NCI-H1105 treated with DMSO at 0.1 percent for 48 hours (cell line): ENCODE measurements at places on chromosomes 7 and 10.

- DNase-seq, result peak; percentile 5
Observed at GRCh38 chr7:128830231-128831177, at the start of gene FLNC. Gene FLNC, plus strand, starts transcription at chr7:128830406. Its CDS starts 232 bp downstream, at chr7:128830638.

DNA sequence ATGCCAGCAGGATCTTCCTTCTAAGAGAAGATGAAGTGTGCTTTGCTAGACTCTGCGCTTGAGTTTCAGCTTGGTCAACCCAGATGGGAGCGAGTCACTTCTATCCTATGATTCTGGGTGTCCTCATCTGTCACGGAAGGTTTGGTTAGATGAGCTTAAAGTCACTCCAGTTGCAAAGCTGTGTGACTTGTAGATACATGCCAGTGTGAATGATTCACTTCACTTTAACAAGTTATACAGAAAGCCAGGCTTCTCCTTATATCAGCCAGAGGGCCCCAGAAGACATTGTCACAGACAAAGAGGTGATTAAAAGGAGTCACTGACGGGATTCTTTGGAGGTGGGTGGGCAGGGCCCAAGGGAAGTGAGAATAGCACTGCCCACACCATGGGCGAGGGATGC lies 122.6 kb upstream of the PFKP start:
- no peak for DNase-seq

- DNase-seq, result no peak
Observed at GRCh38 chr10:131048606-131049005, 262.9 kb downstream of the TCERG1L start.

DNA sequence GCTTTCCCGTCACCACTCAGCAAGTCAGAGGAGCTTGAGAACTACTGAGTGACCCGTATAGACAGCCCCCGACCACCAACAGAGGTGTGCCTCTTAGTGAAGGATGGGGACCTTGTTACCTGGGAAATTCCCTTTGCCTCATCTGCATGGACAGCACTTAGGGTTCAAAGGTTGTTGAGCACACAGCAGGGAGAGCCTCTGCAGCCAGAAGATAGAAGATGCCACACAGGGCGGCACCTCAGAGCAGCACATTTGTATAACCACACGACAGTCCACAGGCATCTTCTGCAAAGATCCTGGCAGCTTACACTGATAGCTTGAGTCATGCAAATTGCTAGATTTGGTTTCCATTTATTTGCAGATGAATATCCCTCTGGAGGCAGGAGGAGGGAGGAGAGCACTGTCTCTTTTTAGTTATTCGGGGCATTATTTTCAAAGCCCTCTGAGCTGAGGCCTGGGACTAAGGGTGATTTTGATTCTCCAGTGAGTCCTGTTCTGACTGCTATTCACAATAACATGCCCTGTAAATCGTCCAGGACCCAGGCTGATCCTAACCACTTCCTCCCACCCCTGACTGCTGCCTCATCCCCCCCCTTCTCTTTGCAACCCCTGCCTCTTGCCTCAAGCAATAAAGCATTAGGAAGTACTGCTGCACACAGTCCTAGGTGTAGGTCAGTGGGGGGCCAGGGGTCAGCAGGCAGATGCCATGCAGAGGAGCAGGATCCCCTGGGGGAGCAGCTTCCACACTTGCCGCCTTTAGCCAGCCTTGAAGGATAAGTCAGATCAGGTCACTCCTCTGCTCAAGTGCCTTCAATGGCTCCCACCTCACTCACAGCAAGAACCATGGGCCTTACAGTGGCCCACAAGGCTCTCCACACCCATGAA lies 24.6 kb upstream of the INMT start:
- DNase-seq, result no peak

DNA sequence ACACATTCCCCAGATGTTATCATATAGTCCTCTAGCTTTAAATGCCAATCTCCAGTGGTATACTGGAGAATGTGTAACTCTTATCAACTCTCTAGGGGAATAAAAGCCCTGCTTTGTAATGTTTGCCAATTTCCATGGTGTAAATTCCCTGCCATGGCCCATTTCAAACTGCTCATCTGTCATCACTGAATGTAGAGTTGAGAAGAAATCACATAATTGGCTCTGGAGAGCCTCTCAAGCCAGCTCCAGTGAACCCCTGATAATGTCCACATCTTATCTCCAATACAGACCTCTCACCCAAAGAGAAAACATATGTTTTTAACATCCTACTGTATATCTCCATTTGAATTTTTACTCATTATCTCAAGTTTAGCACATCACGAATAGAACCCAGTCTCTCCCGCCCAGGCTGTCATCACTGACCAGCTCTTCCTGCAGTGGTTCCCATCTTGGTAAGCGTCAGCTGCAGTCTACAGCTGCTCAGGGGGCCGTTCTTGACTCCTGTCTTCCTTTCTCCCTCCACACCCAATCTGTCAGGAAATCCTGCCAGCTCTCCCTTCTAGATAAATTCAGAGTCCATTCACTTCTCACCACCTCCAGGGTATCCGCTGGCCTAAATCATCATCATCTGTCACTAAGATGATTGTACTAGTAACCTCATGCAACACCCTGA lies 332.4 kb downstream of the FRMD4A start:
- DNase-seq, result no peak

DNA sequence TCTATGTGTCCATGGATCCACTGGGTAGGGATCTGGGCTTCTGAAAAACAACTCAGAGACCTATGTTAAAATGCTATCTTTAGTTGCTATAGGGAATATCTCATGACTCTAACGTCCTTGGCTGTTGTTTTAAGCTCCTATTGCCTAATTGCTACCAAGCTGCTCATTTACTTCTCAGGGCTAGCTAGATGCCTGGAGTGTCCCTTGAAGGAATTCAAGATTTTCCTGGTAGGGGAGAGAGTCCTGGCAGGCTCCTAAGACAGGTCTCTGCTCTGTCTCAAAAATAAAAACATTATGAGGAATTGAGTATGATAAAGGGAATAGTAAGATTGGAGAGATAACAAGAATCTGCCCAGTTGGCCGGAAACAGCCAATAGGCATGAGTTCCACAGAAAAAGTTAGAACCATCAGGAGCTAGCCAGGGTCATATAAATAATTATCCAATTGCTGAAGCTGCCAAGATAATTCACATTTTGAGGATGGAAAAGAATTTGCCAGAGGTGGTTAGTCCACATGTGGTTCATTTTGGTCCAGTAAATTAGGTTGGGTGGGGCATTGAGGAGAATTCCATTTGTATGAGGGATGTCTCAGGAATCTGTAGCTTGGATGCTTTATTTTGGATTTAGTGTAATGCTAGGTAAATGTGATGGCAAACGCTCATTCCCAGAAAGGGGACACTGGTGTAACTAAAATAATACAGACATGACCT lies 362.7 kb upstream of the VSTM2A start:
- DNase-seq, result no peak

- DNase-seq, result no peak
Observed at GRCh38 chr10:88156341-88156740, 292.9 kb downstream of the PTEN start.

DNA sequence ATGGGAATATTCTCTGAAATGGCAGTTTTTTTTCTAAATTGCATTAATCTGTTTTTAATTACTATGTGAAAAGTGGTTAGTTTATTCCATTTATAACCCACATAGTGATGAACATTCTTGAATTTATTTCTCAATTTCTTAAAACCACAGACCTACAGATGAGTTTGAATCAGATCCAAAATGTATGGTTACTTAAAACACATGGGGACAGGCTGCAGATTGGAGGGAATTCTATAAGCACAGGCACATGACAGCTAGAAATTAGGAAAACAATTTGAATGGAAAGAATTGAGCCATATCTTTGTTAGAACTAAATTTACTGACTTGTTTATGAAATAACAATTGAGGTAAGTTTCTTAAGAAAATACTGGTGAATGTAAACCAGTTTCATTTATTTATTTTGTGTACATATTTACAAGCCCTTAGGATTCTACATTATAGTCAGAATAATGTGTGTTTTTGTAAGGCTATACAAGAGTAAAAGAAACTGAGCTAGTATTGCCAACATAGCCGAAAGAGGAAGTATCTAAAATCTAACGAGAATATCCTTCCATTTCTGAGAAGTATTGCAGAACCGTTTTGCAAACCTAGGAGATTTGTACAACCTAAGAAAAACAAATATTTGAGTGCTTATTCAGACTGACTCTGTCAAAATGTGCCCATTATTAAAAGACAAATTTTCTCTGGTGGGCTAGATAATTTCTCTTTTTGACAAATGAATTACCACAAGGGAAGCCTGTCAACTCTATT lies 434.3 kb upstream of the SEMA3D start:
- no peak for DNase-seq

DNA sequence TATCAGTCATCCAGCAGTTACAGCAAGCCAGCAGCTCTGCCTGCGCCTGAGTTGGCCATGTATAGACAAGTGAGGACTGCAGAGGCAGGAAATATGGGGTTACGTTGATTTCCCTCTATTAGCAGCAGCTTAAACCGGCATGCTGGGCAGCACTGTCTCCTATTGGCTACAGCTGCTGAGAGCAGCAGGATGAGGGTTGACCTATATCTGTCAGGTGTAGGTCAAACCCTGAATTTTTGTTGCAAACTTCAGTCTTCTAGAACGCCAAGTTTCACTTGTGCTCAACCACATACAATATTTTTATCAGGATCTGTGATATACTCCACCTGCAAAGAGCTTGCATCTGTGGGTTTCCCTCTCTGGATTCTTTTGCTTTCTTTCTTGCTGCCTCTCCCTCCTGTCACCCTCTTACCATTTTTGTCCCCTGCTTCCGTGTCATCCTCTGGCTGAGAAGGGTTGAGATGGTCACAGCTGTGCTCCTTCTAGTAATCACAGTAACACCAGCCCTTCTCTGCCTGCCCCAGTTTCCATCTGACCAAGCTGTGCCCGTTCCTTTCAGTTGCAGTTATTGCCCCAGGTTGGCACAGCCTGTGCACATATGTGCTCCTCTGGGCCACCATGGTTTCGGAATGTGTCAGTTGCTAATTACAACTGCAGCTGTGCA lies 23.8 kb upstream of the GLCCI1 start:
- DNase-seq, result no peak
